NCI-H446 (cell line): ENCODE measurements at places on chromosomes 12 and 14.

DNA sequence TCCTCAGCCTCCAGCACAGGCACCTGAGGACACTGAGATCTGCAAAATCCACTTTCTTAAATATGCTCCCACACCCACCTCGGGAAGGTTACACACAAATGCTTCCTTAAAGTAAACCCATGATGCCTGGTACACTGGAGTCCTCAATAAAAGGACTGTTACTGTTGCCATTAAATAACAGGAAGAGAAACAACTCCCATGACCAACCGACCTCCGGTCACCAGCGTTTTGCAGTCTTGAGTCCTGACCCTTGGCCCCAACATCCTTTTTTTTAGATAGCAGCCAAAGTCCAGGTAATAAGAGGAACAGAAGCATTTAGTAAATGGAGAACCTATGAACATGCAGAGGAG lies 42.4 kb downstream of the ITPK1 start:
- DNase-seq: no peak

GRCh38 chr14:99548255-99548654 lies 55.8 kb downstream of the CCDC85C start:
- DNase-seq: no peak

DNA sequence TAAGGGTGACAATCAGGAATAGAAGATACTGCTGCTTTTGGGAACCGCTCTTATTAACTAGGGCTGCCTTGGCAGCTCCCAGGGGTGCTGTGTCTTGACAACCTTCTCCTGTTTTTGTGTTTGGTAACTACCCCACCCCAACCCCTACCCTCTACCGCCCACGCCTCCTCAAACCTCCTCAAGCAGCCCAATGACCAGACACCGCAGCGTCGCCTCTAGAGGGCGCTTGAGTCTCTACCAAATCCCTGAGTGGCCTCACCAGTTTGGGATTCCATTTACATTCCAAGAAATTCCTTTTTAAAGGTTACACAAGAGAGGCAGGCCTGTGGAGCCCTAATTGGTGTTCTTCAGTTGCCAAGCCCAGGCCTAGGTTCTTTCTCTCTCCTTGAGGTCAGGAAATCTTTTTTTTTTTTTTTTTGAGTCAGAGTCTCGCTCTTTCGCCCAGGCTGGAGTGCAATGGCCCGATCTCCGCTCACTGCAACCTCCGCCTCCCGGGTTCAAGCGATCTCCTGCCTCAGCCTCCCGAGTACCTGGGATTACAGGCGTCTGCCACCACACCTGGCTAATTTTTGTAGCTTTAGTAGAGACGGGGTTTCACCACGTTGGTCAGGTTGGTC lies 72.4 kb upstream of the USP44 start:
- DNase-seq: peak; percentile 67

DNA sequence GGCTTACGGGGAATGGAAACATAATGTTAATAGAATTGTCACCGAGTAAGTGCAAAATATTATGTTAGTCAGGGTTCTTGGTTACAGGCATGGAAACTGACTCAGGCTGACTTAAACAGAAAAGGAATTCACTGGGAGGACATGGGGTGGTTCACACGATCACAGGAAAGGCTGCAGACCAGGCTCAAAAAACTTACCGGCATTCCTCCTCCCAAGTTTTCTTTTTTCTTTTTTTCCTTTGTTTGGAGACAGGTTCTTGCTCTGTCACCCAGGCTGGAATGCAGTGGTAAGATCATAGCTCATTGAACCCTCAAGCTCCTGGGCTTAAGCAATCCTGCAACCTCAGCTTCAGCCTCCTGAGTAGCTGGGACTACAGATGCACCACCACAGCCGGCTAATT lies 11.9 kb upstream of the UBE2N start:
- no peak for DNase-seq

- no peak for DNase-seq
Measured at GRCh38 chr14:90512329-90512991, 115.6 kb downstream of the CALM1 start.

DNA sequence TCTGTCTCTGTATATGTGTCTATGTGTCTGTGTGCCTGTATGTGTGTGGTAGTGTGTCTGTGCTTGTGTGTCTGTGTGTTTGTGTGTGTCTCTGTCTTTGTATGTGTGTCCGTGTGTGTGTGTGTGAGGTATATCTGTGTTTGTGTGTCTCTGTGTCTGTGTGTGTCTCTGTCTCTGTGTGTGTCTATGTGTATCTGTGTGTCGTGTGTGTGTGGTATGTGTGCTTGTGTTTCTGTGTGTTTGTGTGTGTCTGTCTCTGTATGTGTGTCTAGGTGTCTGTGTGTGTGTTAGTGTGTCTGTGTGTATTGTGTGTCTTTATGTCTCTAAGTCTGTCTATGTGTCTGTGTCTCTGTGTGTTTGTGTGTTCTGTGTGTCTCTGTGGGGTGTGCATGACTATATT lies 158.6 kb downstream of the TMEM121 start:
- no peak for DNase-seq

DNA sequence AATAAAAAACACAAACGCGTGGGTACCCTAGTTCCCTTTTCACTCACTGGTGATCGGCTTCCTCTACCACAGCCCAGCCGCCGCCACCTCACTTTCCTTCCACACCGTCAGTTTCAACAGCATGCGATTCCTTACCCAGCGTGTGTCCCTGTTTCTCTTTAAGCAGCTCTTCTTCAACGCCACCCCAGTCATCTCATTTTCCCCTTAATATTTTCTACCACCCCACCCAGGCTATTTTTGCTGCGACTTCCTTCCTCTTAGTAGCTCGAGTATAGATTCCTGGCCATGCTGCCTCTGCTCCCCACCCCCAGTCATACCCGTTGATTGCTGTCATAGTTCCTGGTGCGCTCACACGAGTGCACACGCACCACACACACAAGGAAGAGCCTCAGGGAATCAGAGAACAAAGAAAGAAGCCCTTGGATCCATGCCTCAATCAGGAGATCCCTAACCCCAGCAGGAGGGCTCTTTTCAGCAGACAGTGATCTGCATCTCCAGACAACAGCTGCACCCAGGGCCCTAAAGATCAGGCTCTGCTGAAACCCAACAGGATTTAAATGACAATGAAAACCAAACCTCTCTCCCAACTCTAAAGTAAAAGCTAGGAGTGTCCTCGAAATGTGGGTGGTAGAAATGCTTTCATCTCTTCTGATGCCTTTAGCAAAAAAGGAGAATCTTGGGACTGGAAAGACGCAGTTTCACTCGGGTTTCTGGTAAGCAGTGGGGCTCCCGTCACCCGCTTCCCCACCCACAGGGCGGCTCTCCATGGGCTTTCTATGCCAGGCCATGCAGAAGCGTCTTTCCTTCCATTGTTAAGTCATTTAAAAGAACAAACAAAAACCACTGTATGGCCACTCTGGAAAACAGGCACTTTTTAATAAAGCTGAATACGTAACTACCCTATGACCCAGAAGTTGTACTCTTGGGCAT lies 23.8 kb downstream of the VPS37B start:
- DNase-seq: no peak
